GM23248 (cell line): ENCODE measurements at places on chromosomes 4 and X.

GRCh38 chrX:93466383-93466782 lies 207.0 kb downstream of the NAP1L3 start:
- no peak for DNase-seq

DNA sequence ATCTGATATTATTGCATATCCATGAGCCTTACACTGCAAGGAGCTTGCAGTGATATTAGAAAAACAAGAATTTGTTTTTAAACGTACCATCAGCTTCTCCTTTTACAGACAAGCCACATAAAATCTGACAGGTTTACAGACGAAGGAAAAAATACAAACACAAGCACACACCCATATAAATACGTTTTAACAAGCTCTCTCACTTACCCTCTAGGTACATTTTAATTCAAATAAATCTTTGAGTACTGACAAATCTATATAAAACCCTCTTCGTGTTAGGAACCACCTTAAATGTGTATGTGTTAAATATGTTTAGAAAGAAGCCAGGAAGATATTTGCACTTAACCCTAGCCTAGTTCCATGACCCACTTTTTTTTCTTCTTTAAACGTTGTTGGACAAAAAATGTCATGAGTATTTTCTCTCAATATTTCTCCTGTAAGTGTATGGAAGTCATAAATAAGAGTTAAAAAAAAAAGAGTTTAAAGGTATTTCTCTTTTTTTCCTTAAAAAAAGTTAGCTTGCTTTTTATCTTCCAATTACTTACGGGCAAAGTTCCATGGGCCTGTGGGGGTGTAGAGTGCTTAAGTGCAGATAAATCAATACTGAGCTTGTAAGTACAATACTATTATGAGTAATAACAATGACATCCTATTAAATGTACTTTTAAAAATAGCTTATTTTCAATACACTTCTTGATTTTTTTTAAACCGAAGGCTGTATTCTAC lies 1.5 kb downstream of the ARAP2 start:
- no peak for DNase-seq

GRCh38 chrX:49165901-49166881 lies 3.6 kb downstream of the MAGIX start:
- DNase-seq, result peak; percentile 17

- no peak for DNase-seq
These were observed 54.0 kb downstream of the LPAR4 start for GRCh38 chrX:78801522-78801921.

GRCh38 chr4:37991623-37992410 lies 31.6 kb downstream of the PTTG2 start:
- DNase-seq, result no peak

DNA sequence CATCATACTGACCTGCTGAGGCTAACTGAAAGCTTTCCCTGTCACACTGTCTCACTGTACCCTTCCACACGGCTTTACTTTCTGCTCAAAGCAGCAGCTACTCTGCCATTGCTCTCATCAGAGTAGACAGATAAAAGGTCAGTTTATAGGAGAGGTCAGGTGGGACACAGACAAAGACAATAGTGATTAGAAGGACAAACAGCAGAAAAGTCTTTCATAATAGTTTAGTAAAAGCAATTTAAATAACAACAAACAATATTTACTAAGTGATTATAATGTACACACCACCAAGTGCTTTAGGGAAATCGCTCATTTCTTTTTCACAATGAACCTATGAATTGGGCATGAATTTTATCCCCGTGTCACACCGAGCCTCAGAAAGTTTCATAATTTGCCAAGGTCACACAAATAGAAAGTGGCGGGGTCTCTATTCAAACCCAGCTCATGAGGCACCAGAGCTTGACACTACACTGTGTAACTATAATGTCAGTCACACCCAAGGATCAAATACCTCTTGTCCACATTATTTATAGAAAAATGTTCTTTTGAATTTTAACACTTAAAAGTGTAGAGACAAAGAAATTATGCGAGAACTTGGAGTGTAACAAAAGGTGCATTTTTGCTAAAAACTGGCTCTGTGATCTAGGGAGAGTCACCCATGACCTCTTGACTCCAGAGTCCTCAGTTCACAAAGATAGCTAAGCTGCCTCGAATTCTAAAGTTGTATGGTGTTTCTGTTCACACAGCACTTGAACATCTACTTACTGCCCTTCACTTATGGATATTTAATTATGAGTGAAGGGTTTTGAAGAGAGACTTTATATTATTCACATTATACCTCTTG lies 24.5 kb upstream of the SORBS2 start:
- no peak for DNase-seq

DNA sequence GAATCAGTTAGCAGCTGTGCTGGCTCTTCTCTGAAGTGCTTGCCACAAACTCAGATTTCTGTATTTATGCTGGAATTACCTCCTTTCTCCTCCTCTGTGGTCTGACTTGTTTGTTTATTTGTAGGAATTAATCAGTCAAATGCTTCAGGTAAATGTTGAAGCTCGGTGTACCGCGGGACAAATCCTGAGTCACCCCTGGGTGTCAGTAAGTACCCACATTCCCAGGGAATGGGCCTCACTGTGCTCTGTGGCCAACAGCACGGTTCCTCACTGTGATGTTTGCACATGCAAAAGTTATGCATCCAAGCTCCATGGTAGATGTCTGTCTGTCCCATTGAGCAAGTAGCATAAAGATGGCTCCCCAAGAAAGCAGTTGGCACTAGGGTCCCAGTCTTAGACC lies 169.9 kb downstream of the DCLK2 start:
- DNase-seq, result no peak

DNA sequence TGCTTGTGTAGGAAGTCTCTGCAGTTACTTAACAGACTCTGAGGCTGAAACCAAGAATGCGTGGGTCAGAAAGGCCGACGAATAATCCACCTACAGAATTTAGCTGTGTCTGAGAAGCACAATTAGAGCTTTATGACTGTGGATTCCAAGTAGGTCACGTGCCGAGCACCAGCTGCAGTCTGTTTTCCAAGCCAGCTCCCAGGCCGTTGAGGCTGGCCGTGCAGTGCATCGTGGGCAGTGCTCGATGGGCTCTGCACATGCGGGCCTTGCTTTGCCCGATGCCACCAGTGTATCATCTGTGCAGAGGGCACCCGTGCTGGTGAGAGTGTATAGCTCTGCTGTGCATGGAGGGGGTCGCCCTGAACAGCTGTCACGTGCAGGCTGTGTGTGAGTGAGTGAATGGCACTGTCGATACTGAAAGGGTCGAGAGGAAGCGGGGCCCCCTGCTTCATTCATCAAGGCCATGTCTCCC lies 67.5 kb upstream of the CLDN34 start:
- peak; percentile 74 for DNase-seq

DNA sequence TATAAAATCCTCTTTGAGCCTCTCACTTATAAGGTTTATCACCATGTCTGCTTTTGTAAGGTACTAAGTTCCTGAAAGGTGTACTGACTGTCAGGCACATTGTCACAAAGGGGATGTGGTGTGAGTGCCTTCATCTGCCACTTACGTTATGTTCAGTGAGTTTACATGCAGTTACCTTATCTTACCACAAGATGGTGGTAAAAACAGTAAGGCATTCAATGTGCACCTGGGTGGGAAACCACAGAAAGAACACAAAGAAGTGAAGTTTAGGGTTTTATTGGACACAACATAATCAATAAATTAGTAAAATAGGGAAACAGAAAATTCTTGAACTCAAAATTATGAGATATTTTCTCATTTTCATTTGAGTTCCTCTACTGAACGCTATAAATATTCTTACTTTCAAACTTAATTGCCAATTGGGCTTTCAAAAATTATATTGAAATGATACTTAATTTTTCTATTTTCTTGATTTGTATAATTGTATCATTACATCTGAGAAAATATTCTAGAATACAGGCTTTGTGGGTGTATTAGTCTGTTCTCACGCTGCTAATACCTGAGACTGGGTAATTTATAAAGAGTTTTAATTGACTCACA lies 650.8 kb downstream of the PCDH7 start:
- peak; percentile 39 for DNase-seq

GRCh38 chrX:118729042-118729652 lies 1.7 kb downstream of the IL13RA1 start:
- no peak for DNase-seq

DNA sequence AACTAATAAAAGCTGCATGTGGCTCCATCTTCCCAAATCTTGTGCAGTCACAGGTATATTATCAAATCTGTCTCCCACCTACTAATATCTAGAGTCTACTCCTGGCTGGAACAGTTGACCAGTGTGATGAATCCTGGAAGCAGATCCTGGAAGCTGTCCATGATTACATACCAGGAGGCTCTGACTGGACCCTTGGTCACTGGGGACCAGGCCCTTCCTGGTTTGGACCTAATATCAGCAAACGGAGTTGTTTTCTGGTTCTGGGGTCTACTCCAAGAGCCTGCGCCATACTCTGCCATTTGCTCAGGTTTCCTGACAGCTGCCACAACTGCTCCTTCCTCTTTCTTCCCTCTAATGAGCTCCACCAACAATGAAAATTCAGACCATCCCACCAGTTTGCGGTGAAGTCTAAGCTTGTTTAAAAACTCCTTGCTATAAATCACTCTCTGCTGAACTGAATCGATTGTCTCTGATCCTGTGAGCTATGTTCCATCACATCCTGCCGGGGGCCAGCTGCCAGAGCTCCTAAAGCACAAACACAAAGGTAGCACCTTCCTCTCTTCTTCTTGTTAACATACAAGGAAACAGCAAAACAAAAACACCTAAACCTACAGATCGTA lies 114.2 kb downstream of the PALLD start:
- DNase-seq, result peak; percentile 74

GRCh38 chr4:19403786-19404370 lies 847.8 kb upstream of the SLIT2 start:
- no peak for DNase-seq

DNA sequence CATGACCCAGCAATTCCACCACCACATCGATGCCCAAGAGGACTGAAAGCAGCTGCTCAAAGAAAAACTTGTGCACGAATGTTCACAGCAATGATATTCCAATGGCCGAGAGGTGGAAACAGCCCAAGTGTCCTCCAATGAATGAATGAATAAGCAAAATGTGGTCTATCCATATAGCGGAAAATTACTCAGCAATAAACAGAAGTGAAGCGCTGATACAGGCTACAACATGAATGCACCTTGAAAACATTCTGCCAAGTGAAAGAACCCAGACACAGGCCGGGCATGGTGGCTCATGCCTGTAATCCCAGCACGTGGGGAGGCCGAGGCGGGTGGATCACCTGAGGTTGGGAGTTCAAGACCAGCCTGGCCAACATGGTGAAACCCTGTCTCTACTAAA lies 5.2 kb upstream of the SLC2A9 start:
- no peak for DNase-seq

GRCh38 chr4:113173793-113174264 lies 124.4 kb downstream of the ANK2 start:
- no peak for DNase-seq

- DNase-seq, result no peak
These were observed 36.8 kb downstream of the VSIG4 start for GRCh38 chrX:66002824-66003680.

DNA sequence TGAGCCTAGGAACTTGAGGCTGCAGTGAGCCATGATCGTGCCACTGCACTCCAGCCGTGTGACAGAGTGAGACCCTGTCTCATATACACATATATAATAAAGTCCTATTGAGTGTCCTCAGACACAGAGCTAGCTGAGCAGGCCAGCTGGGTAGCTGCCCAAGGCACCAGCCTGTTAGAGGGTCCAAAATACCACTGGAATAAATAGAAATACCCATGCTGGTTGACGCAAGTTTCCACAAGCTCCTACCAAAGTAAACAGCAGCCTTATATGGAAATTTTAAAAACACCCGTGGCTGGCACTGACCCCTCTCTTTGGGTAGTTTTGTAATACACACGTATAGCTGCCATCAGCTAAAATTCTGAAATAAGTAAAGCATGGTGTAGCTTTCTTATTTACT lies 348.6 kb downstream of the BCOR start:
- no peak for DNase-seq

DNA sequence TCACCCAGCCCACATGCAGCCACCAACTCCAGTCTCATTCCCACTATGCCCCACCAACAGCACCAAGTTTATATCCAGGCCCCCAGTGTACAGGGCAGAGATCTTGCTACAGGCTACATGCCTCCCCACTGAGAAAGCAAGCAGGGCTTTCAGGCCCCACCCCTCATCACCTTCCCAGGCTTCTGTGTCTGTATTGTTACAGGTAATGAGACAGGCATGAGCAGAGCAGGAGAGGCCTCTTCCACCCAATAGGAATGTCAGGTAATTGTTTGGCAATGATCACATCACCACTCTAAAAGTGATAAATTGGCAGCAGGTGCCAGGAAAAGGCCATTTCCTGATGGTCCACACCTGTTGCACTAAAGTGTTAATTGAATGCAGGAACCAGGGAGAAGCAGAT lies 102.5 kb downstream of the ZNF518B start:
- DNase-seq, result no peak

DNA sequence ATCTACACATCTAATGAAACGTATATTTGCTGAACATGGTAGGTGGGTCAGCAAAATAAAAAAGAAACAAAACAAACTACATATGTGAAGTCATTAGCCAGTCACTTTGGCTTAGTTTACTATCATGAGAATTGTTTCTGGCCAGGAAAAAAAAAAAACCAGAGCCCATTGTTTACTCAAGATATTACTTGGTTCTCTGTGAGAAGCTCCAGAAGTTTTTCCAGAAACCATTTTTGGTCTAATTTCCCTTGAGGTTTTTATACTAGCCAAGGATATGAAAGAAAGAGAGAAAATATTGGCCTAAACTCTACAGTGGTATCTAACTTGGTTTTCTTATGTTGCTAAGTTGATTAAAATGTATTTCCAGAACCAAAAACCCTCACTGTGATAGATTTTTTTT lies 259.1 kb downstream of the PDHA2 start:
- DNase-seq, result no peak

DNA sequence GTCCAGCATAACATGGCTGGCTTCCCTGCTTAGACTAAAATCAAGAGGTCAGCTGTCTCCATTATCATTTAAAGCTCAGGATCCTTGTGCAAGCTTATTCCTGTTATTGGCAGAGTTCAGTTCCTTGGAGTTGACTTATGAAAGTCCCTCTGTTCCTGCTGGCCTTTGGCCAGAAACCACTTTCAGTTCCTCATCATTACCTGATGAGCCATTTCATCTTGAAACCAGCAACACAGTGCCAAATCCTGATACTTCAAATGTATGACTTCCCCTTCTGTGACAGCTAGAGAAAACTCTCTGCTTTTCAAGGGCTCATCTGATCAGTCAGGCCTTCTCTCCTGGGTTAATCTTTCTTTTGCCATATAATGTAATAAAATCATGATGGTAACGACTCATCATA lies 110.6 kb upstream of the FSTL5 start:
- no peak for DNase-seq

DNA sequence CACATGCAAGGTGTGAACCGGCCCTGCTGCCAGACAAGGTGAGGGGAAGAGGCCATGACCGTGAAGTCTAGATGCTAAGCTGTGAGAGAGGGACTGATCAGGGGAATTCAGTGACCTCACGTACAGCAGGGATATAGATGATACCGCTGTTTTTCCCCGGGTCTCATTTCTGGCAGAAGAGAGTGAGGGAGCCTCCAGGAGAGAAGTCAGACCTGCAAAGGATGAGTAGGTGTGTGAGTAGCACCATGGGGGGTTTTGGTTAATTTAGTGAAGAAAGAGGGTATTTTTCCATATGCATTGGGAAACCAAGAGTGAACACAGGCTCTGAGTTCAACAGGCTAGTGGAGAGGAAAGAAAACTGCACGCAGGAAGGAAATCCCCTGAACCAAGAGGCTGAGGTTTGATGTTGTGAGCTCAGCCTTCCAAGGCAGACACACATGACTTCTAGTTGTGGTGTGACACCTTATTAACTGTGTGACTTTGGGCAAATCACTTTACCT lies 127.6 kb upstream of the GATB start:
- no peak for DNase-seq
